ENCODE measurements at places on chromosomes 12 and 14.

DNA sequence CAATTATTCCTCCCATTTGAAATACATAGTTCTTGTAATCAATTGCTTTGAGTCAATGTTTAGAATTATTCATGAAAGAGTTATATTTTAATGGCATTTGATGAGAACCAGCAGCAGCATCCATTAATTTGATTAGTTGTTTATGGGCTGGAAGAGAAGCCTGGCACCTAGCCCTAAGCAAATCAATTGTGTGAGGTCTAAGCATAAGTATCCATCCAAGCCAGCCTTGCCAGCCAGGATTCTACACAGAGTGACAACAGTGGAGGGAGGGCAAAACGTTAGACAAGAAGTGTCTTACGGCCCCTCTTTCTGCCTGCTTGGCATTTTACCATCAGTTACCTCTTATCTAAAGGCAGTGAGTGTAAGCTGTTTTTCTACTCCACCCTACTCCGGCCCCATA lies 478.5 kb downstream of the NELL2 start:
- no peak for DNase-seq

DNA sequence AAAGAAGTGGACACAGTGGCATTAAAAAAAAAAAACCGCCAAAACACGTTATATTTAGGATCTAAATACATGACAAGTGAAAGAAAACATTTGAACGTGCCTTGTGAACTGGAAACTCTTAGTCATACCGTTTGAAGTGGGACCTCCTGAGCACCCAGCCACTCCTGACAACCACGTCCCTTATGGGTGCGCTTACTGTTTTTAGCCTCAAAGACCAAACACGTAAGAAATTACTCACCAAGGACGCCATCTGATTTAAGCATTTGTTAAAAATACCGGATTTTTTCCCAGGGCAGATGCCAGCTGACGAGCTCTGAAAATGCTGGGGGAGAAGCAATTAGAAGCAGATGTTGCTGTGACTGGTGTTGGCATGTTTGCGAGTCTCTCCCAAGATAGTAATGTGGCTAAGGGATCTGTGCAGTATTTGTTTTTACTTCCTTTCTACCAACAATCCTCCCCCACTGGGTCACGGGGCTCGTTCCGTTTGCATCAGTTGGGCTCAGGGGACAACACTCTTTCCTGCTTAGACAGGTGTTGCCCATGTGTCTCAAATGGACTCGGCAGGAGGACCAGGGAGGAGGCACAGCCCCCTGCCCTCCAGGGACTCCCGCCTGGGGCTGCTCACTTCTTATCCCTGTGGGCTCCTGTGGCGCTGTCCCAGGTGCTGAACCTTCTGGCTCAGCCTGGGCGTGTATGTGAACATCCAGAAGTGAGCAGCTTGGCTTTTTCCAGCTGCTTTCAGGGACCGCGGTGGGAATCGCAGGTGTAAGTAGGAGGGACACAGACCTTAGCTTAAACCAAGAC lies 101.0 kb downstream of the BEGAIN start:
- peak; percentile 9 for DNase-seq

DNA sequence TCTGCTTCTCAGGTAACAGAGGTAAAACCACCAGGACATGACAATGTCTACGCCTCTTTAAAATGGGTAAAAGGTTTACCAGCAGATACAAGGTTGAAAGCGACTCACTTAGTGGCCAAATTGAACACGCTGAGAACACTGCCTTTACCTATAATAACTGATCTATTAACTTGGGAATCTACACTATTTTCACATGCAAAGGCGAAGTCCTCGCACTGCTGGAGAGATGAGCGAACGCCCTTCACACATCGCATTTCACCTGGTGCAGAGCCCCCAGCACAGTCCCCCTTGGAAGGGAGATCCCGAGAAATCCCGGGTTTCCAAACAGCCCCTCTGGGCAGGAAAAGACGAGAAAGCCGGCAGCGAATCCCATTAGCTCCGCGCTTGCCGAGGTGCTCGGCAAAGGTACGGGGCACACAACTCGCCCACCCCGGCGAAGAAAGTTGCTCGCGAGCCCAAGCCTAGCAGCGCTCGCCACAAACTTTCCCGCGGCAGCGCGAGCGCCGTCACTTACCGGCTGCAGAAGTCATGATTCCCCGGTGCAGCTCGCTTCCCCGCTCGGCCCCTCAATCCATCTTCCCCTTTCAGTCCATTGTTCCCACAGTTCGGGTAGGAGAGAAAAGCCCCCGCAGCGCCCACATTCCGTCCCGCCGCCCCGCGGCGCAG lies 423 bp downstream of the FGD6 start:
- no peak for DNase-seq

GRCh38 chr12:119802472-119802871 lies 74.6 kb downstream of the CIT start:
- no peak for DNase-seq

DNA sequence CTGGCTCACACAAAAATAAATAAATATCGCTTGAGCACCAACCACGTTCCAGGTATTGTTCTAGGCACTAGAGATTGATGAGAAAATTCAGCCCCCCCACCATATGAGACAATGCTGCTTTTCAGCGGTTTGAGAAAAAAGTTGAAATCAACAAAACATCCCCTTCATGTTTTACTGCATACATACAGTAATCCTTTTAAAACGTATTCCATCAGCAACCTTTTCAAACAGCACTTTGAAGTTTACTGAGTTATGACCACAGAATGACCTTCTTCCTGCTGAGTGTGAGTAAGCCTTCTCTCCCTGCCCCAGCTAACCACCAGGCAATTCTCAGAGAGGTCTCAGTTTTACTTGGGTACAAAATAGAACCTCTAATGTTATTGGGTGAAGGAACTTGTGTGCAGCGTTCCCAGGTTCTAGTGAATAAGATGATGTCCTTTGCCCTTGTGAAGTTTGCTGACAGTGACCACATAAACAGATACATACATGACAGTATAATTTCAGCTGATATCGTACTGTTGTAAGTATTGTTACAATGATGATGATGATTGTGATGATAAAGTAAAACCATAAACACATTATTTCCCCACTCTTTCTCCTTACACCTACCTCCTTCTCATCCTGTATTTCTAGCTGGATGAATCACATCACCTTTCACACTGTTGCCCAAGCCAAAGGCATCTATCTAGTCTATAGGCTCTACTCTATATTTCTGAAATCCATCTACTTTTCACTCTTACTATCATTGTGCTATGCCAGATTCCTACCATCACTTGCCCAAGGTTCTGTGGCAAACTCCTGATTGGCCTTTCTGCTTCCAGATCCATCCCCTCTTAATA lies 124.4 kb upstream of the KRR1 start:
- no peak for DNase-seq

DNA sequence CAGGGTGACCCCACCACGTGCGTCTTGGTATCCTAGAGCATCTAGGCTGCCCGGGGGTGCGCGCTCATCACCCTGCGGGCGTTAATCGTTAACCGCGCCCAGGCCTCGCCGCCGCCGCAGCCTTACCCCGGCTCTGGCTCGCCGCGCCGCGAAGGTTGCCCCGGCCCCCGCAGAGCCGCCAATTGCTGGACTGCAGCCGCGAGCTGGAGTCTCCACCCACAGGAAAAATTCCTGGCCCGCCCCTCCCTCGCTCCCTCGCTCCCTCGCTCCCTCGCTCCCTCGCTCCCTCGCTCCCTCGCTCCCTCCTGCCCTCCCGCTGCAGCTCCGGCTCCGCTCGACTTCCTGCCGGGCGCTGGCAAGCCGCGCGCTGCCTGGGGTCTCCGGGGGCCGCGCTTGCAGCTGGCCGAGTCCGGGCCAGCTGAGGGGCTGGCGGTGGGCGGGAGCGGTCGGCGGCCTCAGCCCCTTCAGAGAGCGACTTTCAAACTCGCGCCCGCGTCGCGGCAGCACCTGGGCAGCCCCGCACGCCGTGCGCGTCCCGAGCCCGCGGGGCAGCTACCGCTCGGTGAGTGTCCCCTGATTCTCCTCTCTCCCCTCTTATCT lies at the start of gene PLEKHG3:
Gene PLEKHG3, plus strand, starts transcription at position 282 of the 600 bp plus-strand sequence. CDS start 23,208 bp downstream, outside the sequence.
- no peak for DNase-seq

DNA sequence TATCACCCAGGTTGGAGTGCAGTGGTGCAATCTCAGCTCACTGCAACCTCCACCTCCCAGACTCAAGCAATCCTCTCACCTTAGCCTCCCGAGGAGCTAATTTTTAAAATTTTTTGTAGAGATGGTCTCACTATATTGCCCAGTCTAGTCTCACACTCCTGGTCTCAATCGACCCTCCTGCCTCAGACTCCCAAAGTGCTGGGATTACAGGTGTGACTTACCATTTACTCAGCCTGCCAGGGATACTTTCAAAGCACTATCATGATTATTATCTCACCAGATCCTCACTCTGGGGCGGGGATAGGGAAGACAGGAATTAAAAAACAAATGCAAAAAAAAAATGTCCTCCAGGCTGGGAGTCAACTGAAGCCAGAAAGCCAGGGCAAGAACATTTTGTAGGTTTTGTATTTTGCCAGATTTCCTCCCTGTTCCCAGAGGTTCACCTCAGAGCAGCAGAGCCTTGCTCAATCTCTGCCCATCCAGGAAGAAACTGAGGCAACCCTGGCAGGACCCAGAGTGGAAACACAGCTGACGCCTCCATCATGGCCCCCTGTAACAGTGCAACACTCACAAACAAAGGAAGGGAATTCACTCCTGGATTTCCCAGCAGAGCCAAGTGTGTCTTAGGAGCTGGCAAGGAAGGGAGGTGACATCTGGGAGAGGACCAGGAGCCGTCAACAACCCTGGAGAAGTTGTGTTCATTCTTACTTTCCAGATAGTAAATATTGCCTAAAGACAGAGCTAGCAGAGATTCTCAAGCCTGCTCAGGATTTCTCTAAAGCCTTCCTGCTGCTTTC lies 73.9 kb downstream of the IRF2BPL start:
- DNase-seq = no peak

- DNase-seq = no peak
These were observed 16.5 kb downstream of the ITPK1 start for GRCh38 chr14:93099196-93099595.

DNA sequence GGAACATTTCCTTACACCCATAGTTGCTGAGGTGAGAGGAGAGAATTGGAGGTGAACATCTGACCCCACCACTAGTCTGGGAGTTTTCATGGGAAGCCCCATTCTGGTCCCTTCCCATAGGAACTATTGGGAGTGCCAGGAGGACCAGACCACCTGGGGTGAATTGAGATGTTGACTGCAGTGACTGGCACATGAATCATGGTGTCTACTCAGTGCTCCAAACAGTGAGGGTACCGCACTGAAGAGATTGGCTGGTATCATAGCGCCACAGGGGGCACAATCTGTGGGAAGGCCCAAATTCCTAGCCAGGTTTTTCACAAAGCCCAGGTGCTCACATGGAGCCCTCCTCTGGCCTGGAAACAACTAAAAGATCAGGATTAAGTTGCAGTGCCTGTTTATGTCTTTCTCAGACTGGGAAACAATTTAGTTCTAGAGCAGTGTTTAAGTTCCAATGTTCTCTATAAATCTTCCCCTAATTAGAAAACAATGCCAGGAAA lies 3.7 kb upstream of the RNASE9 start:
- DNase-seq = no peak
